ENCODE measurements at places on chromosomes 7 and 10. TPM values are rescaled to one million over a fixed set of nuclear protein-coding genes. Genes with fewer than 3 reads are reported as not detected.

The ENTPD7 gene
- total RNA-seq, result 10.2 TPM

The NPSR1 gene
- not detected for total RNA-seq

The ANKIB1 gene
- total RNA-seq, result 41.9 TPM

The NUTM2D gene
- total RNA-seq, result 4.2 TPM

The PNLIPRP2 gene
- total RNA-seq, result 0.49 TPM

The STN1 gene
- total RNA-seq, result 41.9 TPM

The RBM33 gene
- total RNA-seq, result 74.5 TPM

The MNX1 gene
- total RNA-seq, result 0.46 TPM

The RSU1 gene
- 47.6 TPM for total RNA-seq

The CYP3A7 gene
- not detected for total RNA-seq

The CHST12 gene
- 10.2 TPM for total RNA-seq

The RAB19 gene
- total RNA-seq, result 7.3 TPM

- no peak for DNase-seq
- peaks cover 7% of the 10 kb centered on the region for H3K4me1 ChIP-seq
- no peak overlapping the region for H3K4me3 ChIP-seq
- no peak overlapping the region for H3K27ac ChIP-seq
- no peaks in the 10 kb centered on the region for H3K27me3 ChIP-seq
Observed at GRCh38 chr10:43320226-43320625, 51.2 kb upstream of the FXYD4 start.

DNA sequence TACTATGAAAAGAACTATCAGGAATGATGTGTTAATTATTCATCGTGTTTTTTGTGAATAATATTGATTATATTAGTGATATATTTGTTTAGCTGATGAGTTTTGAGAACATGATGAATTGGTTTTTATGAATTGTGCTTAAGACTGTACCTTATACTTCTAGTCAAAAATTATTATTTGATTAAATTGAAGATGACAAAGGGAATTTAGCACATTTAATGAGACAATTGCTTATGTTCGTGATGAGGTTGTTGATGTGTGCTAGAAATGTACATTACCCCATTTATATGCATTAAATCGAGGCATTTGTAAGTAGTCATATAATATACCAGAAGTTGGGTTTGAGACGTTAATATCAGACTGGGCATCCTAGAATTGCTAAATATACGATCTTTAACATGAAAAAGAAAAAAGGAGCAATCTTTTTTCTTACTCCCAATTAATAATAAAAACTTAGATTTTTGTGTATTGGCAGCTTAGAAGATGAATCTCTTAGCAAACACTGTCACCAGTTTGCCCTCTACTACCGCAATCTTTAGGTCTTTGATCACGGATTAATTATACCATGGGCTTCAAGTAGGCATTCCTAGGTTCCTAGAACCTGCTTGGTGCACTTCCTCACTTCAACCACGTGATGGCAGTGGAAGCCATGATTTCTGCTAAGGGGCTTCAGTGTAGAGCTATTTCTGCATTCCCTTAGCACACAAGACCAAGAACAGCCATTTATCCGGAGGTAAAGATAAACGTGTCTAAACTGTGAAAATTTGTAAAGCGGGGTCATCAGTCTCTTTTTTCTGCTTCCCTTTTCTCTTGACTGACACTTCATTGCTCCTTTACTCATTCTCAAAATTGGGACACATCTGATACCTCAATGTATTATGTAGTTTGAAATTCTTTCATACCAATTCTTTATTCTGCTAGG, 1.6 kb downstream of the KLHDC10 start:
- H3K27ac ChIP-seq, result no peak overlapping the region
- H3K4me1 ChIP-seq, result peaks cover 40% of the 10 kb centered on the region
- peak overlapping the region; percentile 80 for H3K4me3 ChIP-seq
- peak; percentile 73 for DNase-seq
- H3K27me3 ChIP-seq, result no peaks in the 10 kb centered on the region
- H3K36me3 ChIP-seq, result no peaks in the 10 kb centered on the region

- no peak overlapping the region for H3K27ac ChIP-seq
- H3K27me3 ChIP-seq, result no peaks in the 10 kb centered on the region
- no peaks in the 10 kb centered on the region for H3K4me1 ChIP-seq
Observed at GRCh38 chr10:104966563-104967297, 325.6 kb downstream of the SORCS3 start.

GRCh38 chr10:96585736-96586418, 935 bp downstream of the TM9SF3 start:
- no peaks in the 10 kb centered on the region for H3K36me3 ChIP-seq
- peaks cover 55% of the 10 kb centered on the region for H3K4me1 ChIP-seq
- H3K4me3 ChIP-seq, result peak overlapping the region; percentile 85
- peak overlapping the region; percentile 98 for H3K27ac ChIP-seq

DNA sequence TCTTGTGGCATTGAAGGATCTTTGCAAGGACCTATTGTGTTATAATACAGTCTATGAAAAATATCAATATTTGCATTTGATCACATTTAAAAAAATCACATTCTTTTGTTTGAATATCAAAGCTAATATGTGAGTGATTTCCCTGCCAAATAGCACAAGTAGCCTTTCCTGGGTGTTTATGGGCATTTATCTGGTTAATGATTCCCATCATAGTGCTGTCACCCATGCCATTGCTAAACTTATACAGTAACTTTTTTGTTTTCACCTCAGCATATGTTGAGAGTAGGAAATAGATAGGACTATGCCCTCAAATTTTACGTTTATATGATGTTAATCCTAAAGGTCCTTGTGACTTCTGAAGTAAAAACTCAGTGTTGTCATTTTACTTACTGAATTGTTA, 136.9 kb downstream of the CFTR start:
- H3K27ac ChIP-seq, result no peak overlapping the region
- H3K4me1 ChIP-seq, result no peaks in the 10 kb centered on the region
- DNase-seq, result no peak
- H3K36me3 ChIP-seq, result no peaks in the 10 kb centered on the region

DNA sequence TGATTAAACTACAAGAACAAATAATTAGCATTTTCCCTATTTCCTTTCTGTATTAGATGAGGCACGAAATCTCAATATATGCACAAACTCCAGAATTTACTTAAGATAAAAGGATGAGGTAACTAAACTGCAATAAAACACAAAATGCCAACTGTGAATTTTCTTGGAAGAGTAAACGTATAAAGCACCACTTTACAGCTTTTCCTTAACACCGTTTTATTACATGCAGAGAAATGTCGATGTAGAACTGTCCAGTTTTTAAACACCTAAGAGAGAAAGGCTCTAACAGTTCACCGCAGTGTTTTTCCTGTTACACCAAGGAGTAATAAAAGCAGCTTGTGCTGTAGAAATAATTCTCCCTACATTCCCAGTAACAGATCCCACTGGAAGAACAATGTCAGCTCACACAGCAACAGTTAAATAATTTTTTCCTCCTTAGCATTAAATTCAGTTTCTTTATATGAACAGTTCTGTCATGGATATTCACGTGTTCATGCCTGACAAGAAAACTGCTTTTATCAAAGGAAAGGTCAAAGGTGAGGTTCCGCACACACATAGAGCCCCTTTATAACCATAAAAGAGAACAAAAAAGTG, 52.0 kb downstream of the MINDY3 start:
- H3K27ac ChIP-seq, result no peak overlapping the region
- H3K36me3 ChIP-seq, result no peaks in the 10 kb centered on the region
- DNase-seq, result no peak
- H3K4me1 ChIP-seq, result no peaks in the 10 kb centered on the region
- H3K27me3 ChIP-seq, result no peaks in the 10 kb centered on the region

DNA sequence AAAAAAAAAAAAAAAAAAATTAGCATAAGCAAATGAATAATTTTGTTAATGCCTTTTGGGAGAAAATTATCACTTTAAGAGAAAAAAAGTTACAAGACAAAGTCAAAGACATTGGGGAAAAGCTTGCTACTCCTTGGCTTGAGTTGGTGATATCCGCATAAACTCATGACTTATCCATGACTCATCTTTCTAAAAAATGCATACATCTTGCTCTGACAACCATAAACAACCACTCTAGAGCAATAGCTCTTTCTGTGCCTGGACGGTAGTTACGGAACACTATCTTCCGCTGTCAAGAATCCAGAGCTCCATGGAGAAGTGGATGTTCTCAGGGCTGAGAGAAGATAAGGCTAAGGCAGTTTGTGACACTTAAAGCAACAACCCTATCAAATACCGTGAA, 281.1 kb upstream of the PFKP start:
- H3K4me3 ChIP-seq, result no peak overlapping the region
- no peaks in the 10 kb centered on the region for H3K4me1 ChIP-seq
- no peaks in the 10 kb centered on the region for H3K27me3 ChIP-seq
- no peak overlapping the region for H3K27ac ChIP-seq

GRCh38 chr10:48937796-48938195, 1.8 kb downstream of the LRRC18 start:
- H3K4me1 ChIP-seq, result no peaks in the 10 kb centered on the region
- no peak overlapping the region for H3K4me3 ChIP-seq
- no peaks in the 10 kb centered on the region for H3K36me3 ChIP-seq
- DNase-seq, result no peak

GRCh38 chr10:18332484-18332883, 192.3 kb downstream of the CACNB2 start:
- no peaks in the 10 kb centered on the region for H3K4me1 ChIP-seq
- H3K4me3 ChIP-seq, result no peak overlapping the region
- DNase-seq, result no peak
- H3K27me3 ChIP-seq, result no peaks in the 10 kb centered on the region
- no peaks in the 10 kb centered on the region for H3K36me3 ChIP-seq

GRCh38 chr7:69395061-69395714, 203.1 kb upstream of the AUTS2 start:
- no peak overlapping the region for H3K27ac ChIP-seq
- H3K4me3 ChIP-seq, result no peak overlapping the region
- H3K4me1 ChIP-seq, result no peaks in the 10 kb centered on the region

DNA sequence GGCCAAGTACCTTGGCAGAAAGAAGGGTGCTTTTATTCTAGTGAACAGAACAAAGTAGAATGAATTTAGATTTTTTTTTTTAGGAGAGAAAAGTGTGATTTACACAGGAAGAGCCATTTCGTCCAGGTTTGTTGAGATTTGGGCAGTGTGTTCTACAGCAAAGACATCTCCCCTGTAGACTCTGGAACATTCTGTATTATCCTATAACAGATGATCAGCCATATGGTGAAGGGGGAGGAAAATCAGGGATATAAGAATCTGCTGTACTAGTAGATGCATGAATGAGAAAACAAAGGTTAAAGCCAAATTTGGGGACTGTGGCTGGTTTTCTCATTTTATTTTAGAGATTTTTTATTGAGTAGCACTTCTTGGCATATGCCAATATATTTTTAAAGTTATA, 453.7 kb upstream of the LRRTM3 start:
- H3K4me1 ChIP-seq, result no peaks in the 10 kb centered on the region
- no peaks in the 10 kb centered on the region for H3K27me3 ChIP-seq
- H3K27ac ChIP-seq, result no peak overlapping the region
- DNase-seq, result no peak

GRCh38 chr7:92296880-92297445, 51.2 kb downstream of the ANKIB1 start:
- no peak overlapping the region for H3K4me3 ChIP-seq
- no peak for DNase-seq
- H3K4me1 ChIP-seq, result peaks cover 4% of the 10 kb centered on the region
- H3K27ac ChIP-seq, result no peak overlapping the region
- no peaks in the 10 kb centered on the region for H3K27me3 ChIP-seq
- H3K36me3 ChIP-seq, result no peaks in the 10 kb centered on the region

GRCh38 chr7:27329909-27330308, 87.3 kb downstream of the EVX1 start:
- H3K36me3 ChIP-seq, result no peaks in the 10 kb centered on the region
- H3K27me3 ChIP-seq, result no peaks in the 10 kb centered on the region
- no peak overlapping the region for H3K27ac ChIP-seq
- H3K4me3 ChIP-seq, result no peak overlapping the region

GRCh38 chr7:132251327-132251659, 325.0 kb downstream of the PLXNA4 start:
- peaks cover 2% of the 10 kb centered on the region for H3K4me1 ChIP-seq
- peak; percentile 93 for DNase-seq
- no peak overlapping the region for H3K4me3 ChIP-seq
- H3K36me3 ChIP-seq, result no peaks in the 10 kb centered on the region
- H3K27ac ChIP-seq, result peak overlapping the region; percentile 35

GRCh38 chr10:75014516-75015230, 96.8 kb upstream of the SAMD8 start:
- H3K4me3 ChIP-seq, result no peak overlapping the region
- H3K36me3 ChIP-seq, result no peaks in the 10 kb centered on the region
- peak overlapping the region; percentile 20 for H3K27ac ChIP-seq
- peaks cover 25% of the 10 kb centered on the region for H3K4me1 ChIP-seq
- H3K27me3 ChIP-seq, result no peaks in the 10 kb centered on the region

- H3K27ac ChIP-seq, result no peak overlapping the region
- no peak overlapping the region for H3K4me3 ChIP-seq
- peaks cover 7% of the 10 kb centered on the region for H3K4me1 ChIP-seq
- DNase-seq, result no peak
- no peaks in the 10 kb centered on the region for H3K27me3 ChIP-seq
- peaks cover 19% of the 10 kb centered on the region for H3K36me3 ChIP-seq
Observed at GRCh38 chr7:139566075-139566474, 42.6 kb downstream of the CLEC2L start.

- H3K27ac ChIP-seq, result no peak overlapping the region
- no peak overlapping the region for H3K4me3 ChIP-seq
- no peak for DNase-seq
- no peaks in the 10 kb centered on the region for H3K36me3 ChIP-seq
Observed at GRCh38 chr10:113329121-113329596, 223.7 kb upstream of the HABP2 start.

GRCh38 chr10:46050941-46051623, 5.0 kb upstream of the MSMB start:
- H3K4me1 ChIP-seq, result no peaks in the 10 kb centered on the region
- H3K27ac ChIP-seq, result no peak overlapping the region
- no peak overlapping the region for H3K4me3 ChIP-seq

- H3K4me1 ChIP-seq, result peaks cover 8% of the 10 kb centered on the region
- peak overlapping the region; percentile 89 for H3K27ac ChIP-seq
- peak; percentile 56 for DNase-seq
- H3K36me3 ChIP-seq, result no peaks in the 10 kb centered on the region
- H3K27me3 ChIP-seq, result peaks cover 6% of the 10 kb centered on the region
Observed at GRCh38 chr10:60733517-60733822, 44.8 kb upstream of the CDK1 start.

- H3K36me3 ChIP-seq, result no peaks in the 10 kb centered on the region
- H3K4me3 ChIP-seq, result no peak overlapping the region
- DNase-seq, result no peak
- no peaks in the 10 kb centered on the region for H3K27me3 ChIP-seq
- no peaks in the 10 kb centered on the region for H3K4me1 ChIP-seq
- no peak overlapping the region for H3K27ac ChIP-seq
Observed at GRCh38 chr7:150620617-150621371, 11.4 kb downstream of the GIMAP6 start.

DNA sequence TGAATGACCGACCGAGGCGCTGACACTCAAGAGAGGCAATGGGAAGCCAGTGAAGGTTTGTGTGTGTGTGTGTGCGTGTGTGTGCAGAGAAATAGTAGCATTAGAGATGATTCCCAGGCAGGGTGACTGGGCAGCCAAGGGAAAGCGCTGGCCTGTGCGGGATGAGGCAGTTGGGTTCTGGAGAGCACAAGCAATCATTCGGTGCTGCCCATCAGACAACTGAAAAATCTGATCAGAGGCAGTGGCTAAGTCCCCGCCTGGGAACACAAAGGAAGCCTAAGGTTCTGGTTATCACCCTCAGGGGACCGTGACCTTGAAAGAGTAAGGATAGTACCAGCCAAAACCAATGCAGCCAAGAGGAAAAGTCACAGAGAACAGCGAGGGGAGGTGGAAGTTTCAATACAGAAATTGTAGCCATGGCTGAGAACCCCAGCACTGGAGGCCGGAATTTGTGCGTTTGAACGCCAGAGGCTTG, 868 bp upstream of the PDCD4 start:
- H3K4me3 ChIP-seq, result no peak overlapping the region
- no peaks in the 10 kb centered on the region for H3K36me3 ChIP-seq
- H3K4me1 ChIP-seq, result peaks cover 18% of the 10 kb centered on the region
- H3K27me3 ChIP-seq, result no peaks in the 10 kb centered on the region
- no peak for DNase-seq

Data from upper lobe of left lung (tissue), 6 donors.